T follicular helper cell (primary cell): ENCODE measurements at places on chromosomes 6 and 20.

DNA sequence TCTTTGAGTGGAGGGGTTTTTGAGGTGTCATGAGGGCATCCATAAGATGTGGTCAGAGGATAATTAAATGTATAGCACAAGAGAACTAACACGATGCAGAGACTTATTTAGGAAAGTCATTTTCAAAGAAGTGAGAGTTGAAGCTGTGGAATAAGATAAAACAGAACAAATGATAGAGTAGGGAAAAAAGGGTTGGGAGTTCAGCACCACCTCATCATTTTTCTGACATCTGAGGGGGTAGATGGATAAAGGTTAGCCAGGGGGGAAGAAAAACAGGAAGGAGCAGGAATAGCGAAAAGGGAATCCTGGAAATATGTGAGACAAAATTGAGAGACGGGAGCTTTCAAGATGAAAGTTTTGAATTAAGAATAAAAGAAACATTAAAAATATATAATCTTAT, 434.2 kb downstream of the NKAIN2 start:
- no peak for DNase-seq

DNA sequence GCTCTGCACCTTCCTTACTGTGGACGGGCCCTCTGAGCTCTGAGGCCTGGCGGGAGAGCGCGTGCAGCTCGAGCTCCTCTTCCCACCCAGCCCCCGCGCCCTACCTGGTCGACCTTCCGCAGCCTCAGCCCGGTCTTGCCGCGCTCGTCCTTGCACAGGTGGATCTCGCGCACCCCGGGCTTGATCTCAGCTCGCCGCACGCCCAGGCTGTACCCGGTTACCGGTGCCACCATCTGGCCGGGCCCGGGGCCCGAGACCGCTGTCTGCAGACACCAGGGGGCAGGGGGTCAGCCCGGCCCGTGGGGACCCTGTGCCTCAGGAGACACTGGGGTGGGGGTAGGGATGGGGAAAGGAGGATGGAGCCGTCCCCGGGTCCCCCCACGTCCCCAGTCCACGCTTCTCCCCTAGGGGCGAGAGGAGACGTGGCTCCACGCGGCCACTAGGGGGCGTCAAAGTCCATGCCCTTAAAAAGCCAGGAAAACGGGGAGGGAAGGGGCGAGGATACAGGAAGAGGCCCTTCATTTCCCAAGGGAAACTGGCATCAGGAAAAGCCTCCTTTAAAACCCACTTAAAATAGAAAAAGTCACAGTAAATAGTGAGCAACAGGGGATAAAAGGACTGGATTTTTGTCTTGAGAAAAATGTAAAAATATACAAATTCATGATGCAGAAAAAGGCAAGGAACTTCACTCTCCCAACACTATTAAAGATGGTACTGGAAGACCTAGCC, 15.5 kb downstream of the SDCBP2 start:
- DNase-seq, result peak; percentile 51

DNA sequence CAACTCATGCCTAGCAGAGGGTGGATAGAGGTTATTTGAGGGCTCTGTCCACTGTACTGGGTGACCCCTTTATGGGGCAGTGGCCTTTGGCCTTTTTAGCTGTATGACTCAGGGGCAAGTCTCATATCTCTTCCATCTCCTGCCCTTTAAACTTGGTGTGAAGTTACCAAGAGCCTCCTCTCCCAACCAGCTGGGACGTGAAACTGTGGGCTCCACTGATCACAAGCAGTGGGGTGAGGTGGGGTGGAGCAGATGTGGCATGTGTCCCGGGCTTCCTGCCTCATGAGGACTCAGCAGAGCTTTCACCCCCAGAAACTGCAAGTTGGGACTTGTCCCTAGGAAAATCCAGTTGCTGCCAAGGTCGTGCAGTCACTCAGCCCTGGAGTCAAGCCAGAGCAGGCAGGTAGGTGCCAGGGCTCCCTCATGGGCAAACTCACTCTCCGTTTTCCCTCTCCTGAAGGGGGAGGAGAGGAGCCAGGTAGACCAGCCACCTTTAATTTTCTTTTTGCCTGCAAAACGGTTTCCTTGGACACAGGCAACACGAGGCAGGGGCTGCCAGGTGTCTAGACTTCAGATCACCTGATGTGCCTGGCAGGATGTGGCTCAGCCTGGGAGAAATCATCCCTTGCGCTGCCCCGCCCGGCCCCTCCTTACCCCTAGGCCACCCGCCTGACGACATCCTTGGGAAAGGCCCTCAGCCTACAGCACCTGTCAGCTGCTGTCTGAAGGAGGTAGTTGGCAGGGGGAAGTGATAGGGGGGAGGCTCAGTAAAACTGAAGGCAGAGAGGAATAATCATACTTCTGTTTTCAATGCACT, 4.0 kb downstream of the CDKN1A start:
- DNase-seq, result peak; percentile 69

- DNase-seq, result no peak
Measured at GRCh38 chr6:156839591-156840001, 62.4 kb downstream of the ARID1B start.

DNA sequence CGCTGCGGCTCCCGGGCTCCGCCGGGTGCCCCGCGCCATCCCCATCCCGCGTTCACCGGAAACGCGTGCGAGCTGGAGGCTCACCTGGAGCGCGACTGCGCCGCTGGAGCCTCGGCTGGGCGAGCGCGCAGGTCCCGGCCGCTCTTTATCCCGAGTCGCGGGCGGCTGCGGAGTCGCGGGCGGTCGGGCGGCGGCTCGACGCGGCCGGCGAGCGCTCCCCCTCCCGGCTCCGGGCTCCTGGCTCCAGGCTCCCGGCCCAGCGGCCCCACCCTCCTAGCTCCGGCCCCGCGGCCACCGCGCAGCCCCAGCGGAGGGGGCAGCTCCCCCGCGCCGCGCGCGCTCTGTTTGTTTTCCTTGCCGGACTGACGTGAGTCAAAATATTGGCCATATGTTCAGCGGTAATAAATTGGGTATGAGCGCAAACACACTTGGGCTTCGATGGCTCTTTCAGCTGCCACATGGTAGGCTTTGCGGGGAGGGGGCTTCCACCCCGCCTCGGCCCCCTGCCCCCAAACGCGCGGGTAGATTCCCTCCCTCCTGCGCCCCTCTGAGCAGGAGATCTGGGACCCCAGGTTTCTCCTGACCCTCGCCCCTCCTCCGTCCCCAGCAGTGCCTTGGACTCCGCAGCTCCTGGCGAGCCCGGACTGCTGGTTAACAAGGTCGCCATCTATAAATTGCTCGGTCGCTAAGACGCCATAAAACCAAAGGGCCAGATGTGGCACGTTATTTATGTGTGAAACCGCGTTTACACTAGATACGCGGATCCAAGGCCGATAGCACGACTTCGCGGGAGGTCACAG, 8.8 kb upstream of the NKX2-2 start:
- DNase-seq, result no peak

GRCh38 chr6:28371280-28371679, 21.5 kb downstream of the ZKSCAN3 start:
- no peak for DNase-seq

DNA sequence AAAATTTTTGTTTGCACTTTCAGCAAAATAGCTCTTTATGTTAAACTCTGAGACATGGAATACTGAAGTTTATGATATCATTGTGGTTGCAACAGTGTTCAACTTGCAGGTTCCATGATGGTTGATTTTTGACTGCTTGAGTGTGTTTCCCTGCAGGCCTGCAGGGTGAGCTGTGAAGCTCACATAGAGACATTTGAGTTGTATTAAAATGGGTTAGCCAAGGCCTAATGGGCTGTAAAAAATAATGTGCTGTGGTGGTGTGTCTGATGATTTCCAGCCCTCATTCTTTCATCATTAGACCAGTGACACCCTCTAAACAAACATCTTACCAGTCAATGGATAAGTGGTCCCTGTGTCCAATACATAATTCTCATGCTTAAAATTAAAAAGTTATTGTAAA, 321.4 kb downstream of the FARS2 start:
- DNase-seq, result no peak

- DNase-seq, result no peak
Measured at GRCh38 chr6:124987291-124987690, 25.1 kb downstream of the RNF217 start.

- no peak for DNase-seq
Measured at GRCh38 chr6:8069151-8069550, 5.0 kb upstream of the BLOC1S5 start.

- no peak for DNase-seq
Measured at GRCh38 chr6:43963877-43964658, 163.2 kb downstream of the MRPL14 start.

GRCh38 chr6:142301651-142302391, at the start of gene ADGRG6:
ADGRG6 (plus strand) TSS chr6:142302007; CDS start chr6:142302330, 323 bp downstream.
- DNase-seq, result no peak

DNA sequence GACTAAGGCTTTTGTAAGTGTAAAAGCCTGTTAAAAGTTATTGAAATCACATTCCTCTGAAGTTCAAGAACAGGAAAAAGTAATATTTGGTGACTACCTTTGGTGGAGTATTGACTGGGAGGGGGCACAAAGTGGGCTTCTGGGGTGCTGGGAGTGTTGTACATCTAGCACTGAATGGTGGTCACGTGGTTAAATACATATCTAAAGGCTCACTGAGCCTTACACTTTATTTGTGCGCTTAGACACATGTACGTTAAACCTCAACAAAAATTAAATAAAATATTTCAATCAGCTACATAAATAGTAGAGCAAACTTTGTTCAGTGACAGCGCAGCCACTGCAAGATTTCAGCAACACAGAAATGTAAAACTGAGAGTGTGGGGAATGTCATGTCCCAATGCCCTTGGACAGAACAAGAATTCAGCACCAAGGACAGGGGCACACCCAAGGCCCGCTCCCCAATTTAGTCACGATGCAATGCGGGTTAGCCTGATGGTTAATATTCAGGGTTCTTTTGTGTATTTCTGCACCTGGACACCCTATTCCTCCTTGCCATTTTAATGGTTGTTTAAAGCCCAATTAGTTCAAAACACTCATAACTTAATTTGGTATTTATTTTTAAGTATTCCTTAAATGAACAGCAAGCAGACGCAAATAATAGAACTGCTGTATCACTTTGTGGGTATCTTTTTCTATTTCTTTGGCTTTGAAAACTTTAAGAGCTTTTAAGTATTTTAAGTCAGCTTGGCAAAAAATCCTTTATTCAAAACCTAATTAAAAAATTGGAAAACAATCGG, 37.4 kb downstream of the ANGPT4 start:
- DNase-seq, result no peak

- DNase-seq, result no peak
Measured at GRCh38 chr6:90045535-90045934, 151.3 kb downstream of the GJA10 start.

DNA sequence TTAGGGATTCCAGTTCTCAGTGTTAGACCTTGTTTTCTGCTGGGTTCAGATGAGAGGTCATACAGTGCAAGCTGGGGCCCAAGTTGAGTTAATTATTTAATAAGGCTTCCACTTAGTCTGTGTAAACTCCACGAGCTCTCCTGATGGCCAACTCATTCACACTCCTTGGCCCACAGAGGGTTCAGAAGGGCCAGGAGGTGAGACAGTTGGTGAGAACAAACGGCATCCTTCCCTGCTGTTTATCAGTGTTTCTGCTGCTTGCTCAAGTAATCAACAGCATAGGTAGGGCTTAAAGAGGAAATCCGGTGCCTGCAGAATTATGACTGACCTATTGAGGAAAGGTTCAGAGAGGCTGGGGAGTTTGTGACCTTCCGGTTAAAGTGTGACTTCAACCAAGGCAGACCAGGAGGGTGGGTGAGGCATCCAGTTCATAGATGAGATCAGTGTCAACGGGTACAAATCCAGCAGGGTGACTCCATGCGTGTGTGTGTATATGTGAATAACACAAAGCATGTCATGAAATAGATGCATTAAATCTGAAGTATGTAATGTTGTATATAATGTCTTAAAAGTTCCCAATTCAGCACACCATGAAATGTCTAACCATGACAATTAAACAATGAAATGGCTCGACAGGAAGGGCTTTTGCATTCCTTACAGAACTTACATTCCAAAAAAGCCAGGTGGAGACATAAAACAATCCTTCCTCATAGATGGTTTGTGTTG, 37.4 kb upstream of the BCAS1 start:
- DNase-seq, result no peak

- DNase-seq, result no peak
Measured at GRCh38 chr20:34705397-34706301, 1.5 kb downstream of the TP53INP2 start.

- no peak for DNase-seq
Measured at GRCh38 chr6:81747327-81747726, 5.2 kb downstream of the TENT5A start.

DNA sequence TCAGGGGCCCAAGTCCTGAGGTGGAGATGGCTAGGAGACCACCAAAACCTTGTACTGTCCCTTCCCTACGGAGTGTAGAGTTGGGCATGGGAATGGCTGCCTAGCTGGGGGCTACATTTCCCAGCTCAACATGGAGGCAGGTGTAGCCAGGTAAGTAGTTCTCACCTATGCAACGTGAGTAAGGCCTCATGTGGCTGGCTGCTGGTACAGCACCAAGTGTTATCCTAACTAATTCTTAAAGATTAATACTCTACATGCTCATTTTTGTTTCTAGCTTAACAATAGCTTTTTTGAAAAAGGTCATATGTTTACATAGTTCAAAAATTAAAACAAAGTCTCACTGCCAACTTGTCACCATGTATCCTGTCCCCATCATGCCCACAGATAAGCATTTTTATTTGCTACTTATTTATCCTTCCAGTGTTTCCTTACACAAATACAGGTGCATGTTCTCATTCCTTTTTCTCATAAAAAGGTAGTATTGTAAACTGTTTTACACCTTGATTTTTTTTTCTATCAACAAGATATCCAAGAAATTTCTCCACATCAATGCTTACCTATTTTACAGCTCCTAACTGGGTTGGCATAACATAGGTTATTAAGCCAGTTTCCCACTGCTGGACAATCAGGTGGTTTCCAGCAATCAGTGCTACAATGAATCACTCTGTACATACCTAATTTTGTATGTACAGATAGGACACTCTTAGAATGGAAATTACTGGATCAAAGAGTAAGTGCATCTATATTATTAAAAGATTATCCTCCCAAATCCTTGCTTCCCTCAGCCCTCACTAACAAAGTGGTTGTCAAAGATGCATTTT, 25.5 kb downstream of the ABHD12 start:
- DNase-seq, result no peak
